ENCODE measurements at places on chromosomes 6 and 20.
A peak's percentile ranks its signal among the peaks of the same experiment; 100 is the strongest.

- DNase-seq: peak; percentile 20
Observed at GRCh38 chr6:20213271-20213798, 1.1 kb upstream of the MBOAT1 start.

- peak; percentile 1 for DNase-seq
Observed at GRCh38 chr20:59022754-59023153, 3.5 kb downstream of the TUBB1 start.

DNA sequence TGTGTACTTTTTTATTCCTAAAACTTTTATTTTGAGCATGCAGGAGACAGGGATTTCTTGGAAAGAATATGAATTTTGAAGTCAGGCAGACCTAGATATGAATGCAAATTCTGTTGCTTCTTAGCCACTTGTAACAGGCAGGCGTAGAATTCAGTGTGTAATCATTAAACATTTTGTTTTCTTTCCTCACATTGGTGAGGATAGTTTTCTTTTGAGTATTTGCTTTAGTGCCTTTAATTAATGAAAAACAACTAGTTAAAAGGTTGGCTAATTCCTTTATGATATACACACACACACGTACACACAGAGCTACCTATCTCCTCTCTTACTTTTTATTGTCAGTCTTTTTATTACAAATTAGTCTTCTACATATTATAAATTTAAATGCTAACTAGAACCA is 342.3 kb downstream of the CDKAL1 start:
- no peak for DNase-seq

DNA sequence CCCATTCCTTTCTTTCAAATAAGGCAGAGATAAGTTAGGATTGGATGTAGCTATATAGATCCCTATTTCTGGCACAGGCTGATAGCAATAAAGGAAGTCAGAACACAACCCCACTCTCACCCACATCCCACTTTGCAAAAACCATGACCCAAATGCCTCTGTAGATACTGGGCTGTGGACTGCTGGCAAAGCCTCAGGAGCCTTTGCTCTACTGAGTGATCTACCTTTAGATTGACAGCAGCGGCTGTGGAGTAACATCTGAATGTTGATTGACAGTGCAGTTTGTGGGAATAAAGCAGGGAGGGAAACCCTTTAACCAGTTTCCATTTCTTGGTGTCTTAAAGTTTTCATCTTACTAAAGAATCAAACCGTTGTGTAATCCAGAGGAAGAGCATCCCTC is 6.7 kb upstream of the TMEM30A start:
- no peak for DNase-seq

DNA sequence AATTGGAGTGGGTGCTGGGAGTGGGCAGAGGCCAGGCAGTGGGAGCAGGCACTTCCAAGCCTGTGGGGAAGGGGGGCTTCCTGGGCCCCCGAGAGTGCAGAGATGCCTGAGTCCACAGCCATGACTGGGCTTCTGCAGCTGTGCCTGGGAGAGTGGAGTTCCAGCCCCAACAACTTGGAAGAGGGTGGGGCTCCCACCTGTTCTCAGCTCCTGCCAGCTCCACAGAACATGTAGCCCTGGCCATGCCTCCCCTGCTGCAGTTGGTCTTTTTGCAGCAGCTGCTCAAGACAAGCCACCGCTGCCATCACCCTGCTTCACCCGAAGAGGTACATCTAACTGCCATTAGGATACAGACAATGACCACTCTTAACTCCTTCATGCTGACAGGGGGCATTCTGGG is 1092.3 kb downstream of the KHDRBS2 start:
- DNase-seq: no peak

GRCh38 chr6:42751055-42751454 is 5.2 kb upstream of the TBCC start:
- no peak for DNase-seq

DNA sequence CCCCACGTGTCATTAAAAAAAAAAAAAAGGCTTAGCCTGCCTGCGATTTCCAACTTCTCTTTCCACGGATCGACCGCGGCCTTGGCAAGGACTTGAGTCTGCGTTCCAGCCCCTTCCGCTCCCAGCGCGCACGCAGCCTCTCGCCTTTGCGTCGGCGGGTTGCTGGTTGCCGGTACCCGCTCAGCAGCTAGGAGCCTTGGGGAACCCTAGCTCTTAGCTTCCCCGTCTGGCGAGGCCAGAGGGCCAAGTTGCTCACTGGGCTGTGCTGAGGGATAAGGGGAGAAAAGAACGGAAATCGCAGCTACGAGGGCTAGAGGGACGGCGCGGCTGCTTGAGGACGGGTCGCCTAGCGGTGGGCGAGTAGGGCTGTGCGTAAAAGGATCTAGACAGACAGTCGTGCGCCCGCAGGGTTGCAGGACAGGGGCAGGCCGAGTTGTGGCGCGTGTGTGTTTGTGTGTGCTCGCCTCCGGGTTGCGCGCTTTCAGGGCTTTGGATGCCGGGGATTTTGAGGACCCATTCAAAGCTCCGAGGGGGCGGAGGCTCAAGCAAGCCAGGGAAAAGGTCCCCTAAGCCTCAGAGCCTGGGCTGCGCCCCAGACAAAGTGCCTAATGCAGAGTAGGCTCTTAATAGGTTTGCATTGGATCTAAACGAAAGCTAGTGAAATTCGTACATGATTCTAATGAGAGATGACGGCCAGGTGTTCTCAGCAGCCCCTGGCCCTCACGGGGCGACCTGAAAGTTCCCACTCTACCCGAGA is 40.5 kb upstream of the OSTM1 start:
- peak; percentile 46 for DNase-seq

- no peak for DNase-seq
Observed at GRCh38 chr20:52985687-52986086, 13.5 kb downstream of the TSHZ2 start.

DNA sequence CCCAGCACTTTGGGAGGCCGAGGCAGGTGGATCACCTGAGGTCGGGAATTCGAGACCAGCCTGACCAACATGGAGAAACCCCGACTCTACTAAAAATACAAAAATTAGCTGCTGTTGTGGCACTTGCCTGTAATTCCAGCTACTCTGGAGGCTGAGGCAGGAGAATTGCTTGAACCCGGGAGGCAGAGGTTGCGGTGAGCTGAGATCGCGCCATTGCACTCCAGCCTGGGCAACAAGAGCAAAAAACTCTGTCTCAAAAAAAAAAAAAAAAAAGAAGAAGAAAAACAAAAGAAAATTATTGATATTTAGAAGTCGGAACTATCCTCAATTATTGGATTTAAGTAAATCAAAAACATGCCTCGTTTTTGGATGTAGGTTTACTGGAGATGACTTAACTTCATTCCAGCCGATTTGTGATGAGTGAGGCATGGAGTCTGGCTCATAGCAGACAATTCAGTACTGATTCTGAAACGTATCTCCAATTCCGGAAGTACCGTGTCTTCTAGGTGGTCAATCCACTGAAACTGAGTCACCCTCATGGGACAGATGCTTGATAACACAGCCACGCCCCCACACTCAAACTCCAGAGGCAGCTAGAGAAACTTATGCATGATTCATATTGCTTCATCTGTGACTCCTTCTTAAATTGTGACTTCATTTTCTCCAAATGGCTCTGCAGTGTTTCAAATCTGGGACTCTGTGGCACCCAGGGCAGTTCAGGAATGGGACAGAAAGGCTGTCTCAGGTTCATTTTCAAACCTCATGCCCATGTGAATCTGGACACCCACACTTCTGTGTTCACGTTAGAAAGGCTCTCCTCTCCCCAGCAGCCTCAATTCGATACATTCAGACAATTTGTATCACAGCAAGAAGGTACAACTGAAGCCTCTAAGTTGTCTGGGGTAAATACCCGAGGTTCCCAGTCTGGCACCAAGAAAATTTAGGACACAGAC is 110.4 kb upstream of the ARMC2 start:
- peak; percentile 68 for DNase-seq

DNA sequence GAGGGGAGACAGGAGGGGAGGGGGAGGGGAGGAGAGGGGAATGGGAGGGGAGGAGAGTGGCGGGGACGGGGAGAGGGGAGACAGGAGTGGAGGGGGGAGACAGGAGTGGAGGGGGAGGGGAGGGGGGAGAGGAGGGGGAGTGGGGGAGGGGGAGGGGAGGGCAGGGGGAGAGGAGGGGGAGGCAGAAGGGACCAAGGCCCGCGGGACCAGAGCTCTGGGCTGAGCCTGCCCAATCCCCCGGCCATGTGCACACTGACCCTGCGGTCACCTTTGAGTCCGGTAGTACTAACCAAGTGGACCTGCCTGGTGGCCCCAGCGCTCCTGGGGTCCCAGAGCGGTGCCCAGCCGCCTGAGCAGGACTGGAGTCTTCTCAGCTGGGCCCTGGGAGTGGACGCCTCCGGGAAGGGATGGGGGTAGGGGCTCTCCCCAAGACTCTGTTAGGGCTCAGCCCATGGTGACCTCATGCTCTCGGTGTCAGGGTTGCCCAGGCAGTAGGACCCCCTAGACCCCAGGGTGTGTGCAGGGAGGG is 471 bp upstream of the KCNQ2 start:
- DNase-seq: no peak

GRCh38 chr6:5537132-5537531 is 275.8 kb downstream of the FARS2 start:
- DNase-seq: no peak

DNA sequence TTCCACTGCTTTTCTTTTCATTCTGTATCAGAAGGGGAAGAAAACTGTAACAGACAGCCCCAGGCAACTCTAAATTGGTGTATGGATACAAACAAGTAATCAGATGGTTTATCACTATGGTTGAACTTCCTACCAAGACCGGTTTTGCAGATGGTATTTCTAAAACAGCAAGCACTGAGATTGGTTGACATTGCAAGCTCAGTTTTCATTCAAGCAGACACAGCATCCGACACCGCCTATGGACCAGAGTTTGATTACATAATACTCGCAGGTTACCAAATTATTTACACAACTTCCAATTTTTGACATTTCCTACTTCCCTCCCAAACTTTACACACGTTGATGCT is 209.9 kb downstream of the ALDH8A1 start:
- DNase-seq: no peak

- no peak for DNase-seq
Observed at GRCh38 chr6:15512126-15512525, 150.7 kb downstream of the DTNBP1 start.

- no peak for DNase-seq
Observed at GRCh38 chr6:93454533-93454932, 35.2 kb upstream of the EPHA7 start.

- DNase-seq: no peak
Observed at GRCh38 chr6:122712093-122712447, 67.4 kb upstream of the FABP7 start.

DNA sequence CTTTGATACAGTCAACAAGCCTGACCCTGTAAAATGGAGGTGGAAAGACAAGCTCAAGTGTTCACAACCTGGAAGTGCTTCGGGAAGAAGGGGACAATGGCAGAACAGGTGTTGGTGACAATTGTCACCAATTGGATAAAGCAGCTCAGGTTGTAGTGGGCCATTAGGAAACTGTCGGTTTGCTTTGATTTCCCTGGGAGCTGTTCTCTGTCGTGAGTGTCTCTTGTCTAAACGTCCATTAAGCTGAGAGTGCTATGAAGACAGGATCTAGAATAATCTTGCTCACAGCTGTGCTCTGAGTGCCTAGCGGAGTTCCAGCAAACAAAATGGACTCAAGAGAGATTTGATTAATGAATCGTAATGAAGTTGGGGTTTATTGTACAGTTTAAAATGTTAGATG is 15.0 kb downstream of the CCR6 start:
- no peak for DNase-seq

GRCh38 chr6:116648156-116648555 is 20.4 kb downstream of the ZUP1 start:
- no peak for DNase-seq

DNA sequence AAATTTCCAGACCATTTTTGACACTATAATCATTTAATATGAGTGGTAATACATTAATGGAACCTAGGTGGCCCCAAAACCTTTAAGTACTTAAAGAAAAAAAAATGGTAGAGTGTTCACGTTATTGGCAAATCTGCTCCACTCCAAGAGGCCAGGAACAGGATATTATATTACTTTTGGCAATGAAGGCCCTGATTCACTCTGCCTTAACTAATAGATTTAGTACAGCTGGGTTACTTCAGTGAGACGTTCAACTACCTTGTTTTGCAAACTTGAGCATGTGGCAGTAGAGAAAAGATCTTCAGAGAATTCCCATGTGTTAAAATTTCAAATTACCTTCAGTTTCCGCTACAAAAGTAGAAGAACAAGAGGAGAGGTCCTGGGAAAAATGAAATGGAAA is 12.8 kb downstream of the ADNP start:
- no peak for DNase-seq

- DNase-seq: no peak
Observed at GRCh38 chr20:2816030-2816582, at the start of gene TMEM239. Gene TMEM239 (plus strand): TSS chr20:2816364. CDS start chr20:2816555, 191 bp downstream.

DNA sequence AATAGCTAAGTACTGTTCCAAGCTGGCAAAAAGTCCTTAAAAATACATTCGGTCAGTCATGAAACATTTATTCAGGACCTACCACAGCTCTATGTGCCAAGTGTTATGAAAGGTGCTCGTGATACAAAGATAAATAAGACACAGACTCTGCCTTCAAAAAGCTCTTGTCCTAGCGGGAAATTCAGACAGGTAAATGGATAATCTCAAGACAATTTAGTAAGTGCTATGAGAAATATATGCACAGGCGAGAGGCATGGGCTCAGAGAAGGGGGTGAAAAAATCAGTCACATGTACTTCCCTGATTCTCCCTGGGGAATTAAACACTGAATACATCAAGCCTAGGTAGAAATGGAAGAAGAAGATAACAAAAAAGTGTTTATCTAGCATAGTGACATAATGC is 49.8 kb upstream of the HEY2 start:
- no peak for DNase-seq

DNA sequence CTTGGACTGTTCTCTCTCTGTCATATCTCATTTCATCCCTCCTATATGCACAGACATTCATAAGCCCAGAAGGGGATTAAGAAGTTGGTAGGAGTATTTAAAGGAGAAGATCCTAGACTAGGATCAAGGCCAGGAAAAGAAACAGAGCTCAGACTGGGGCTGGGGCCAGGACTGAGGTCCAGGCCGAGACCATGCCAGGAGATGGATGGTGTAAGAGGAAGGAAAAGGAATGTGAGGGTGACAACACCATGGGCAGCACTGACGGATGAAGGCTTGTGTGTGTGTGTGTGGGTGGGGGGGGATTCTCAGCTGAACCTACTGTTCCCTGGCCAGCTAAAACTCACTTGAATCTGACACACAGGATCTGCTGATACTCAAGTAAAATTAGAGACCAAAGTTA is 182.1 kb downstream of the KIF6 start:
- no peak for DNase-seq

DNA sequence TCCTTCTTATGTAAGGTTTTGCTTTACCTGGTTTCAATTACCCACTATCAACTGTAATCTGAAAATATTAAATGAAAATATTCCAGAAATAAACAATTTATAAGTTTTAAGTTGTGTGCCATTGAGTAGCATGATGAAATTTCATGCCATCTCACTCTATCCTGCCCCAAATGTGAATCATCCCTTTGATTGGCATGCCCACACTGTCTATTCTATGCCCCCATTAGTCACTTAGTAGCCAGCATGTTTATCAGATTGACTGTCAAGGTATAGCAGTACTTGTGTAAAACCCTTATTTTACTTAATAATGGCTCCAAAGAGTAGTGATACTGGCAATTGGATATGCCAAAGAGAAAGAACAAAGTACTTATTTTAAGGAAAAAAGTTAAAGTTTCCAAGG is 403.8 kb downstream of the ADGRB3 start:
- DNase-seq: no peak

GRCh38 chr6:145670311-145670710 is 65.0 kb downstream of the EPM2A start:
- no peak for DNase-seq

- DNase-seq: peak; percentile 77
Observed at GRCh38 chr6:34243901-34244884, 4.6 kb downstream of the SMIM29 start.

Data from activated CD4-positive, alpha-beta T cell treated with anti-CD3 and anti-CD28 coated beads, Interleukin-2, amount 50 U/mL, for 48 hours (primary cell).